K562 (cell line): ENCODE measurements at places on chromosomes 4 and X. TPM values are rescaled to one million over a fixed set of nuclear protein-coding genes. Genes with fewer than 3 reads are reported as not detected.

SHISA3 gene
- total RNA-seq, result not detected in 2 replicates

BMP3 gene
- total RNA-seq, result not detected in 2 replicates

GABRE gene
- 145 and 184 TPM in 2 replicates for total RNA-seq

NUDT10 gene
- not detected in 2 replicates for total RNA-seq

GSX2 gene
- total RNA-seq, result not detected in 2 replicates

UBE2A gene
- total RNA-seq, result 48.7 and 52.6 TPM in 2 replicates

CLIC2 gene
- total RNA-seq, result 48.7 and 58.9 TPM in 2 replicates

CENPVL3 gene
- total RNA-seq, result not detected in 2 replicates

CT45A6 gene
- total RNA-seq, result not detected in 2 replicates

GLRA3 gene
- total RNA-seq, result 0.11 TPM in 1 of 2 replicates, not detected in the other

UGT2B15 gene
- 0.16 TPM in 1 of 2 replicates, not detected in the other for total RNA-seq

BEND4 gene
- total RNA-seq, result 0.13 TPM in 1 of 2 replicates, not detected in the other

USP46 gene
- total RNA-seq, result 11.2 and 11.7 TPM in 2 replicates

TKTL1 gene
- 0.35 and 0.51 TPM in 2 replicates for total RNA-seq

MAGEA4 gene
- 0.40 and 0.62 TPM in 2 replicates for total RNA-seq

P2RY10 gene
- 0.13 TPM in 1 of 2 replicates, not detected in the other for total RNA-seq

WDFY3 gene
- 12.2 and 13.5 TPM in 2 replicates for total RNA-seq

GRCh38 chr4:127606823-127607222 is 25.9 kb upstream of the INTU start:
- DNase-seq, result no peak

- DNase-seq, result peak; percentile 9
Measured at GRCh38 chr4:188091-188490, 63.8 kb downstream of the ZNF718 start.

DNA sequence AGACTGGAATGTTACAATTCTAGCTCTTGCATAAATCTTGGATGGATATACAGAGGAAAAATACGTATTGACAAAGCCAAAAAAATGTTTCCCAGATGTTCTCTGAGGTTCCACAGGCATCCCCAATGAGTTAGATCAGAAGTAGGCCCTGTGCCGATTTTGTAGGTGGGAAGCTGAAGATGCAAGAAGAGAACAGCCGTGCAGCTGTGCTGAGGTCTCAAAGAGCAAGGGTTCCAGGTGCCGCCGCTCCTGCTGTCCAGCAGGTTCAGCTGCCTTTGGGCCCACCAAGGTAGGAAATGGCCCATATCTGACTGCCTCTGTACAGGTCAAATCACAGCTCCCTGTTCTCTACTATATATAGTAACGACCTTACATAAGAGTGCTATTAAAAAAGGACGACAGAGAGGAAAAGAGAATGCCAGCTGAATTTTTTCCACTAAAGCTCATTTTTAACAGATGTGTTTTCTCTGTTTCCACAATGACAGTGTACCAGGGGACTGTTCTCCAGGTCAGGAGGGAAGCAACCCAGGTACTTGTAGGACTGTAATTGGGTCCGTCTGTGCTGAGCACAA is 155.6 kb downstream of the CBR4 start:
- no peak for DNase-seq

GRCh38 chr4:57127361-57127760 is 17.2 kb upstream of the IGFBP7 start:
- DNase-seq, result no peak

DNA sequence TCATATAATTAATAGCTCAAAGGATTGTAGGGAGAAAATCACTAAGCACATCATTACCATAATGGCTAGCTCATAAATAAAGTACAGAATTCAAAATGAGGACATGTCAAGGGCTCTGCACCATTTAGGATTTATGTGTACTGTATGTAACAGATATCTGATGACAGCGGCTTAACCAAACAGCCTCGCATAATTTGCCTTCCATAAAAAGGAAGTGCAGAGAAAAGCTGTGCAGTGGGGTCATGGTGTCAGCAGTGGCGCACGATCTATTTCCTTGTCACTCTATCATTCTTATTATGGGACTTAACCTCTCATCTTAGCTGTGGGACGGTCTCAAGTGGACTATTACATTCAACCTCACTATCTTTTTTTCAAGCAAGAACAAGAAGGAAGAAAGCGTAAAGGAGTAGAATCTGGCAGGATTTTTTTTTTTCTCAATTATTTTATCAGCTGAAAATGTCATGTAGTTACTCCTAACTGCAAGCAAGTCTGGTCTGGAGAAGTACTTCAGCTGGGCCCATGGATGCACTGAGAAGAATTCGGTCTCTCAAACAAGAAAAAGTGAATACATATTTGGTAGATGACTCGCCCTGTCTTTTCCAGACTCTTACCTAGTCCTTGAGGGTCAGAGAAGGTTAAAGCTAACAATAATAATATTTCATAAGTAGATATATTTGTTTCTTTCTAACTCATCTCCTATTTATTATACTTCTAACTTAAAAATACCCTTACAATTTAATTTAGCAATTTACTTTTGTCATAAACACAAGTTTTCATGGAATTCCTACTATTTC is 94.6 kb downstream of the COX18 start:
- DNase-seq, result no peak

DNA sequence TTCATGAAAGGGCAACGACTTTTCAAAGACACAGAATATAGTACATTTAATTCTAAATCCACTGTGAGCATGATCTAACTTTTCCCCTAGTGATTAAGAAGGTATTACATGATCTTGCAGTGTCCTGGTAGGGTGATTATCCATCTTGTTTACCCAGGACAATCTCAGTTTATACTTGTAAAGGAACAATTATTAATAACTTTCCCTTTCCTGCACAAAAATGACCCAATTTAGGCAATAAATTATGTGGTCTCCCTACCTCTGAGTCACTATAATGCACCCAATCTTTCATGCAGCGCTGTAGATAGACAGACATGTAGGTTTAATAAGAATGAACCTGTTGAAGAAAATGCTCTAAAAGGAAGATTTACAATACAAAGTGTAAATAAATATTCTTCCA is 22.7 kb downstream of the UNC5C start:
- DNase-seq, result no peak

GRCh38 chr4:106048250-106048971 is 153.1 kb downstream of the NPNT start:
- no peak for DNase-seq

DNA sequence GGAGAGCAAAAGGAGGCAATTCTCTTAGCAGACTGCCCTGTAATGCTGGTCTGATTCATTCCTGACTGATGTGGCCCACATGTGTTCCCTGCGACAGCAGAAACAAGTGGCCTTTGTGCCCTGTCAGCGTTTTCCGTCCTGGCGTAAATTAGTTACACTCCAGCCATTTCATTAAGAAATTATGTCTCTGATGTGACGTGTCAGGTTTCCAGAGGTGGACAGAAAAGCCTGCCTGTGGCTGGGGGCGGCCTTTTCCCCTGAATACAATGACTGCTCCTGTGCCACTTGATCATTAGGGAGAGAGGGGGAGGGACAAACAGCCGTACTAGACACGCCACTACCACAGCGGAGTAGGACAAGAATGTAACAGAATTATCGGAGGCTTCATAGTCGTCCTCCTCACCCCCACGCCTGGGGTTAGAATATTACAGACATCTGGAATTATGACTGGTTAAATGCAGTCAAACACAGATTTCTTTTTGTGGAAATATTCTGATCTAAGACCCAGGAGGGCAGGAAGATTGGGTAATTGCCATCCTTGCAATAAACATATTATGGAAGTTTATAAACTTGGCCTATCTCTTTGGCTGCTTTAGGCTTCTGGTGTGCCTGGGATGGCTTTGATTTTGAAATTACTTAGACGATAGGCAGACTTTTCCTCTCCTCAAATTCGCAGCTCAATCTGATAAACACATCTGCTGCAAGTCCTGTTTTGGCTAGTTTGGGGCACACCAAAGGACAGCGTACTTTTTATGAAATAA is 146.2 kb upstream of the BCOR start:
- DNase-seq, result no peak

GRCh38 chr4:84924434-84924833 is 42.1 kb downstream of the WDFY3 start:
- no peak for DNase-seq

DNA sequence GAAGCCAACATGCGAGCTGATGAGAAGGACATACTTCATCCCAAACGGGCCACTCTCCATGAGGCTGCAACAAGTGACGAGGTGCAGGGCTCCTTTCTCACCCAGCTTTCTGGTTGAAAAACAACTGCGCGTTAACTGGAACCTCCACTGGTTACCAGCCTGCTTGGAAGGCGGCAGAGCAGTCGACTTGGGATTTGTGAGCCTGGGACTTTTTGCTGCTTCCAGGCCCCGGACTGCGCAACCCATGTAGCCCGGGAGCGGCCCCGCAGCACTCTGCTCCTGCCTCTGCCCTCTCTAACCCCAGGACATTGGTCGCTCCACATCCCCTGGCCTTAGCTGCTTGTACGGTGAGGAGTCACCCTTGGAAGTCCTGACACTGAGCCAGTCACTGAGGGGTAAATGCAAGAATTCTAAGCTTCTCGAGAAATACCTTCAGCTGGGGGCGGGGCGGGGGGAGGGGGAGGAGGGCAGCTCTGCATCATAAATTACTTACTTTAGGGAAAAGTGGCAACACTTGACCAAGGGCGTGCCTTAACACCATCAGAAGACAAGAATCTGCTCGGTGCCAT is 72.7 kb downstream of the MTMR1 start:
- DNase-seq, result no peak

DNA sequence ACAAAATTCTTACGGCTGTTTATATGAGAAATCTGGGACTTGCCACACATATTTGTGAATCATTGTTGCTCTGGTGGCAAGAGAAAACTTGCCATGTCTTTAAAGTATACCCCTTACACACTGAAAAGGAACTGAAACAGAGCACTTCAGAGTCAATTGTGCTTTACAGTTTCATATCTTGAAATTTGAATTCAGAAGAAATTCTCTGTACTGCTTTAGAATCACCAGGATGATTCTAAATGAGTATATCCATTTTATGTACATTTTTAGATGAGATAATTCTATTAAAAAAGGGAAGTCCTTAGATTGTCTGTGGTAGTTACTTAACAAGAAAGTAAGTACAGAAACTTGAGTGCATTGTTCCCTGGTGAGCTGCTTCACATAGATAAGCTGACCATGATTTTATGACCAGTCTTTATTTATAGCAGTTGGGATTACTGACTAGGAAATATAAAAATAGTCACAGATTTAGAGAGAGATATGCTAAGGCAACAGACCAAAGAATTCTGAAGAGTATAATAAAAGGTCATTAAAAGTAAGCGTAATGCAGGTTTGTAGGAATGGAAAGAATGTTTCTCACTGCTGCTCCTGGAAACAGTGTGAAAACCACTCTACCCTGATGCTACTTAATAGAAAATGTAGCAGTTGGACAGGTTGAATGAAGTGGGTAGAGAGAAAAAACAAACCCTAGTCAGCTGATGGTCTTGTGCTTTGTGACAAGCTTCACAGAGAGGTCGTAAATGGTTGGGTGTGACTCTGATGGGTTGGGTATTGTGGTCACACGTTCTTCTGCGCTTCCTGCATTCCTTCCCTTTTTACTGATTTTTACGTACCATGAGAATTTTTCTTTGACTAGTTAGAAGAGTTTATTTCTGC is 41.0 kb downstream of the FNIP2 start:
- peak; percentile 53 for DNase-seq

DNA sequence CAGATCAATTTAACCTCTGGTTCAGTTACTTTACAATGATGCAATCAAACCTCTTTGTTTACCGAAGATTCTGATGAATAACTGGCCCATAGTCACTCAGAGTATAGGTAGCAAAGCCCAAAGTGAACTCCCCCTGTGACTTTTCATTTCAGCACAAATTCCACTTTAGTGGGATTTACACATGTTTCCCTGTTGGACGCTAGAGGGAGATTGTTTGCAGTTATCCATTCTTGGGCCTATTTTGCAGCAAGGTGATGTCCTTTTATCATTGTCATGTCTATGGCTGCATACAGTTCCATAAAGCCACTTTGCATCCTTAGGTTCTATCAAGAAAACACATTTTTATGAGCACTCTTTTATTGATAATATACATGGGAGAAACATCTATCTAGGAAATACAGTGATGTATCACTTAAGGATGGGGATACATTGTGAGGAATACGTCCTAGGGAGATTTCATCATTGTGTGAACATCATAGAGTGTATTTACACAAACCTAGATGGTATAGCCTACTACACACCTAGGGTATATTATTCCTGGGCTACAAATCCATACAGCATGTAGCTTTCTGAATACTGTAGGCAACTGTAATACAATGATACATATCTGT is 14.5 kb upstream of the DKK2 start:
- DNase-seq, result no peak

GRCh38 chrX:35442421-35442820 is 355.7 kb upstream of the MAGEB16 start:
- DNase-seq, result no peak

DNA sequence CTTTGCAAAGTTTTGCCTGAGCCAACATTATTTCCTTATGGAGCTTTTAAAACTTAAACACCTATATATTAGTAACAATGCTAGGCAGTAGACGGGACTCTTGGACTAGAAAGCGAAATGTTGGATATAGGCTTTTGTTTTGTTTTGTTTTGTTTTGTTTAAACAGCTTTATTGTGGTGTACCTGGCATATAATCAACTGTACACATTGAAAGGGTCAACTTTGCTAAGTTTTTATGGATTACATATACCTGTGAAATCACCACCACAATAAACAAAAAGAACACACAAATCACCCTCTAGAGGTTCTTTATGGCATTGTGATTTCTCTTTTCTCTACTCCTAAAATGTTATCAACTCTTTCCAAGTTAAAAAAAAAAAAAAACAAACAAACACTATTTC is 184.9 kb upstream of the LNX1 start:
- no peak for DNase-seq

DNA sequence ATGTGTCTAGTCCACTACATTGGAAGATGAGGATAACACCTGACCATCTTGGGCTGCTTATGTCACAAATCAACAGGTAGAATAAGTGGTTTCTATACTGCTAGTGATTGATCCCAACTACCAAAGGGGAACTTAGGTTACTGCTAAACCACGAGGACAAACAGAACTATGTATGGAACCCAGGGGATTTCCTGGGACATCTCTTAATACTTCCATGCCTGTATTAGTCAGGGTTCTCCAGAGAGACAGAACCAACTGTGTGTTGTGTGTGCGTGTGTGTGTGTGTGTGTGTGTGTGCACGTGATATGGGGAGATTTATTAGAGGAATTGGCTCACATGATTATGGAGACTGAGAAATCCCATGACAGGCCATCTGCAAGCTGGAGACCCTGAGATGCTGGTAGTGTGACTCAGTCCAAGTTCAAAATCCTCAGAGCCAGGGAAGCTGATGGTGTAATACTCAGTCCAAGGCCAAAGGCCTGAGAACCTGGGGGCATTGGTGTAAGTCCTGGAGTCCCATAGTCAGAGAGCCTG is 16.2 kb upstream of the AFF1 start:
- no peak for DNase-seq

GRCh38 chr4:151717314-151717713 is 43.5 kb downstream of the GATB start:
- no peak for DNase-seq

- DNase-seq, result no peak
Measured at GRCh38 chrX:21176921-21177571, 197.2 kb upstream of the CNKSR2 start.

- no peak for DNase-seq
Measured at GRCh38 chrX:136473663-136474062, 14.1 kb upstream of the BRS3 start.

- DNase-seq, result no peak
Measured at GRCh38 chr4:139822391-139822790, 156.8 kb downstream of the MGST2 start.

GRCh38 chr4:40557736-40558135 is 71.9 kb downstream of the RBM47 start:
- DNase-seq, result no peak
